ENCODE measurements at places on chromosomes 2 and 18.

- no peak for DNase-seq
Measured at GRCh38 chr2:191030521-191031154, 16.7 kb upstream of the STAT1 start.

DNA sequence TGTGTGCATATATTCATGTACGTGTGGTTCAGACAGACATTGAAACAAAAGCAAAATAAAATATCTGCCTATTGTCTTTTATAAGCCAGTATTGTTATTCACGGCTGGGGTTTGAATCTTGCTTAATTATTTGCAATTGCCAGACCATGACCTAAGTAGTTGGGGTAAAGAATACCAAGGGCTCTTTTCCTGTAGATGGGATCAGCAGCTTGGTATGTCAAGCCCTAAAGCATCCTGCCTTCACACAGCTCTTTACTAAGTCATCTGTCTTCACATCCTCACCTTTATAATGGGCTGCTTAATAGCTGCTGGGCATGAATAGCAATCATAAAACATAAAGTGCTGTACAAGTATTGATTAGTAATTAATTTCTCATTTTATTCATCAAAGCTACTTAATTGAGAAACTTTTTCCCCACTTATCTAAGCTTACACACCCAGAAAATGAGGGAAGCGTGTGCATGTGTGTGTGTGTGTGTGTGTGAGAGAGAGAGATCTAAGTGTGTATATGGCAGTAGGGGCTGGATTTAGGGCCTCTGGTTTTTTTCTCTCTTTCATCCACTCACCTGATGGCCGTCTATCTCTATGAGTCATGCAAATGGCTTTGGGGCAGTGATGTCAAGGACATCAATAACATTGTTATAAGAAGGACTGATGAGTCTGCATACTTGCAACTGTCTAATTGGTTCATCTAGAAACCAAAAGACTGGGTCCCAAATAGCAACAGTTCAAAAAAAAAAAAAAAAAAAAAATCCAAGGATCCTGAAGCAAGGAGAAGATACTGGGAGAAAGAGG is 244.1 kb upstream of the TNP1 start:
- no peak for DNase-seq

DNA sequence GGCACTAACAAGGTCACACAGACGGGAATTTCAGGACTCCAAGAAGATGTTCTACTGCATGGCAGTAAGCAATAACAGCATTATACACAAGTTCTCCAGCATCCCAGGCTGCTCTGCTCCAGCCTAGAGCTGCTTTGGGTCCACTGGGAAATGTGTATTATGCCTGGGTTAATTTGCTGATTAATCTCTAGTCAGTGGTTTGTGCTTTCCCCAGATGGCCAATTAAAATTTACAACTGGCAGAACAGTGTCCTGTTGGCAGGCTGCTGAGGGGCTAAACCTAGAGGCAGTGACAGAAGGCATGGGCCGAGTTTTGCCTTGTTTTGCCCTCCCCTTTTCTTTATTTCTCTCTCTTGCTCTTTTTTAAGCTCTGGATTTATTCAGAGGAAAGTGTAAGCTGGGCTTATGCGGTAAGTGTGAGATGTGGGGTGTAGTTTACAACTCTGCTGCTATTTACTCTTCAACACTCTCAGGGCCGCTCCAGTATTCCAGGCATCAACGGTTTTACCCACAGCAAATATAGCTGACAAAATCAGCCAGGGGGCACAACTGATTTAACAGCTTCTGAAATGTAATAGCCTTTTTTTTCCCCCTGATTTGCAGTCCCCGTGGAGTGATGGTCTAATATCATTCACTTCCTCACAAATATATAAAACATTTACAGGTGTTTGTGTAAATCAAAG is 348.0 kb downstream of the GPD2 start:
- DNase-seq, result no peak

- no peak for DNase-seq
Measured at GRCh38 chr2:190583507-190584337, 49.2 kb upstream of the NEMP2 start.

- no peak for DNase-seq
Measured at GRCh38 chr2:64793701-64794100, 140.0 kb upstream of the SERTAD2 start.

DNA sequence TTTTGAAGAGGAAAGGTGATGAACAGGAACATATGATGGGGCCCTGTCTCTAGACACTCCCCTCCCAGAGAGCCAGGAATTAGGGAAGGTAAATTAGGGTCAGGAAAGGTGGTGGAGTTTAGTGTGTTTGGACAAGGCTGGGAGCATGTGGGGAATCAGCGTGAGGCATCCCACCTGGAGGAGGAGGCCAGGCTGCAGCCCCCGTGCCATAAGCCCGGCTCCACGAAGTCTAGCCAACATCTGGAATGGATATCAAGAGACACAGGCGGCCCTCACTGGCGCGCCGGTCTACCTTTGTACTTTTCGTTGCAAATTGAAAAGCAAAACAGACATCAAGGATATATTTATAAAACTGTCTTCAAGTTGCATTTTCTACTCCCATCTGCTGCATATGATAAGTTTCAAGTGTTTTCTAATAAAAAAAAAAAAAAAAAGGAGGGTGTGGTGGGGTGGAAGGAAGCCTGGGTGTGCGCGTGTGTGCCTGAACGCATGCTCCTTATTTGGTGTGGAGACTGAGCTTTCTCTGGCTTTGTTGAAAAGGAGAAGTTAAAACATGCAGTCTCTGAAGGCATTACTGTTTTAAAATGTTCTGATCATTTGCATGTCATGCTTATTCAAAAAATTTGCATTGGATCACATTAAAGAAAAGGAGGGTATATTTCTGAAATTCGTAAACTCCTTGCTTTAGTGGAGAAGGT is 546.7 kb upstream of the ID2 start:
- DNase-seq, result no peak

DNA sequence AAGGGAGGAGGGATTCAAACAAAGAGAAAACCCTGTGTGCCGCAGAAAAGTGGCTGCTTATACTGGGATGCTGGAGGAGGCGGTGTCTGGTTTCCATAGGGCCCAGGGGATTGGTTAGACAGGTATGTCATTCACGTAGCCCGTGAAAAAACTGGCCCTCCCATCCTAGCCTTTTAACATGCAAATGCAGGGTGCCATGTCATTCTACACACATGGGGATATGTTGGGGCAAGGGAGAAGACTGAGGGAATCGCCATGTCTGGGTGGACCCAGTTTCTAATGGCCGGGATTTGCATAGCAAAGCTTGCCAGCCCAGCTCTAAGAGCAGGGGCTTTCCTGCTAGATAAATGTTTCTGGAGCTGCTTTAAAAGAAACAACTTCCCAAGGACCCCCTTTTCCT is 8.2 kb upstream of the RNU2-63P start:
- DNase-seq, result no peak

- no peak for DNase-seq
Measured at GRCh38 chr2:3672861-3673678, 15.1 kb downstream of the ALLC start.

DNA sequence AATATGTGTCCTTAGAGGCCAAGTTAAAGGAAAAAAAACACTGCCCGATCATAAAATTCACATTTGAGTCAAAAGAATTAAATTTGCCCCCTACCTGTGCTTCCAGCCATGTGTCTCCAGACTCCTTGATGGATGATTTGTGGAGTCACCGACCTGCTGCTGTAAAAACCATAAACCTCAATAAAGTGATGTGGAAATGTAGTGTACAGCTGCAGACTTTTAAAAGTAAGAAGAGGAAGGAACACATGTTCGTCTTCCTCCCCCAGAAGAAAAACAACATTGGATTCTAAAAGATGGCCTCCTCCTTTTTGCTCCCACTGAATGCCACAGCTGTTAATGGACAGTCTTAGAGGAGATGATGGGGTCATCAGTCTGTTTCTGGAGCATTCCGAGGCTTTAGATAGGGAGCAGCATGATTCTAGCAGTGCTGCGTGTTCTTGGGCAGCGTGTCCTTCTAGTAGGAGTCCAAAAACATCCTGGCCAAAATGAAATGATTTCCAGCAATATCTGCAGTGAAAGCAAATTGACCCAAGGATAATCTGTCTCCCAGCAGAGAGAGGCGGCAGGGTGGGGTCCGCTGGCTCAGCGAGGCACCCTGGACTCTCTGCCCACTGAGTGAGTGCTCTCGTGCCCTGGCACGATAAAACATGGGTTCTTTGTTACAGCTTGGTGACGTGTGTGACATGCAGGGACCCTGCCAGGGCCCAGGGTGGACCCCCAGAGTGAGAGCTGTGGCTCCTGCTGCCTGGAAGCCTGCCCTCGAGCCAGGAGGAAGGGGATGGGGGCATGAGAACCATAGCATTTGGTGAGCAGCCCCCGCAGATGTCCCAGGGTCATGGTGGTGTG is 196.1 kb downstream of the FAM210A start:
- no peak for DNase-seq

DNA sequence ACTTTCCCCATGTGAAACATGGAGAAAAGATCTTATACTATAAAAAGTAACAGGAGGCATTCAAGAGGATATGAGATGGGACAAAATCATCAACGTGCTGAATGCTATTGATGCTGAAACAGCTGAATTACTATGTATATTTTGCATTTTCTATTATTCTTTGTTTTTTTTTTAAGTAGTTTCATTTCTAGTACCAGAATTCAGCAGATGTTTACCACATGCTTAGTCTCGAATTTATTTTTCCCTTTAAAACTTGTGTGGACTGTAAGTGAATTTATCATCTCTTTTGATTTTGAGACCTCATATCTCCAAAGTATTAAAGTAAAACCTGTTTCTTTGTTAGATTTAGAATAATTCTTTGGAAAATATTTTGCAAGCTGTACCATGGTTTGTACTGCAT is 205.8 kb downstream of the PTPRM start:
- DNase-seq, result no peak

DNA sequence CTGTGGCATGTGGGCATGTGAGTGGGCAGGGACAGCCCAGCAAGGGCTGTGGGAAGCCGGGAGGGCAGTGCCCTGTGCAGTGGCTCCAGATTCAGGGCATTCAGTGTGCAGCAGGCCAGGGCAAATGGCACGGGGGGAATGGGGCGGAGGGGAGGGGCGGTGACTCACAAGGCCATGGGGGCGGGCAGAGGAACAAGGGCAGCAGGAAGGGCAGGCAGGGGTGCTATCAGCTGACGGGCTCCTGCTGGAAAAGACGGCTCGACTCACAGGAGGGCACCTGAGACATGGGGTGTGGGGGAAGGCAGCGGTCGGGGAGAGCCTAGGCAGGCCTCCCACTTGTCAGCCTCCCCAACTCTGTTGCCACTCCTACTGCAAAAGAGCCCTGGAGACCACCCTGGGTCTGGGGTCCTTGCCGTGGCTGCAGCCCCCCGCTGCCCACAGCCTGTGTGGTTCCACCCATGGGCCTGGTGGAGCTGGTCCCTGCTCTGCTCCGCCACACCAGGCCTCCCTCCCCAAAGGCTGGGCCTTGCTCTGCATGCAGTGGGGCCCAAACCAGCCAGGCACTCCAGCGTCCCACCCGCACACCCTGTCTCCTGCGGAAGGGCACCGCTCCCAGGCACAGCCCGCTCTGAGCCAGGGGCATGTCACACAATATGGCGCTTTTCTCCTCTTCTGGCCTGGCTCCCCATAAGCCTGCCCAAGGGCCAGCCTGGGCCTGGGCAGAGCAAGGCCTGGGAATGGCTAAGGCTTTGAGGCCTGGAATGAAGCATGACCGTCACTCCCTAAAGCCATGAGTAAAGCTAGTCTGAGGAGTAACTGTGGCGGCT is 25.9 kb downstream of the HS6ST1 start:
- no peak for DNase-seq

DNA sequence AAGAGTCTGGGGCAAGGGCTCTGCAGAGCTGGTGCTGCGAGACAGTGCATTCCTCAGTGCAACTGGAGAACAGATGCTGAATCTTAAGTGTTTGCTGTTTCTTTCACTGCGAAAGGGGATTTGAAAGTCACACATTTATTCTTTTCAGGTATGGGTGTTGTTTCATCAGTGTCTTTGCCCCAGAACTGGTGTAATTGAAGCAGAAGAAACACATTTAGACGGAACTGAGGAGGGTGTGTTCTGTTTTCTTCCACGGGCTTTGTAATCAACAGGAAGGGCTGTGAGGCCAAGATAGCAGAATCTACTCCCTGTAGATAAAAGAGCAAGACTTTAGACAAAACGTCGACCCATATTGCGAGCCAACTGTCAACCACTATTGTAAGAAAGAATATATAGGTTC is 151.9 kb downstream of the EPHA4 start:
- DNase-seq, result no peak

- DNase-seq, result no peak
Measured at GRCh38 chr18:980586-980985, 75.9 kb downstream of the ADCYAP1 start.

GRCh38 chr2:181394741-181395437 is 62.3 kb upstream of the ITGA4 start:
- no peak for DNase-seq

- no peak for DNase-seq
Measured at GRCh38 chr2:3771576-3771975, 68.2 kb downstream of the DCDC2C start.

DNA sequence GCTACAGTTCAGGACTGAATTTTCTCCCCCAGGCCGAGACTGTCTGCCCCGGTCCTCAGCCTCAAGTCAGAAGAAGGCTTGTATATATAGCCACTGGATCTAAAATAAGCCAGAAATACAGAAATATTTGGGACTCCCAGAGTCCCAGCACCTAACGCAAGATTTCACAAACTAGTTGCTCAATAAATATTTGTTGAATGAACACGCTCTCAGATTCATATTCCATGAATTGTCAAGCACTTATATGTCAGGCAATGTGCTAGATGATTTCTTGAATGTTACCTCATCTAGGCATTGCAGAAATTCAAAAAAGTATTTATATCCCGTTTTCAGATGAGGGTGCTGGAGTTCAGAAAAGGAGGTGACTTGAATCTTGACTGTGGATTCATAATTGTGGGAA is 163.7 kb upstream of the KLHL29 start:
- no peak for DNase-seq

DNA sequence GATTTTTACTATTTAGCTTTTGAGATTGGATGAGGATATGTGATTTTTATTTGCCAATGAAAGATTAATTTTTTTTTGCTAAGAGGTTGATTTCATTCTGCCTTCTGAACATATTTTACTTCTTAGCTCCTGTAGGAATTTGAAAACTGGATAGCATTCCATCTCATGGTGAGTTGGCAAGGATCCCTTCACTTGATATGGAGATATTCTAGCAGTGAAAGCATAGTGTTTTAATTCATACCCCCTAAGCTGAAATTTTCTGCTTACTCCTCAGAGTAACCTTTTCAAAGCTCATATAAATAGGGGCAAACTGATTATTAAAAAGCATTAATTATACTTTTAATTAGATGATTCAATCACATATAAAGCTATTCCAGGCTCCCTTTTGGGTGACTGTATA is 61.0 kb upstream of the KCNJ3 start:
- no peak for DNase-seq

Data from cortex of kidney (tissue), 1 donor.